ENCODE measurements at places on chromosomes 5 and 9. TPM values are rescaled to one million over a fixed set of nuclear protein-coding genes. Genes with fewer than 3 reads are reported as not detected.

DNA sequence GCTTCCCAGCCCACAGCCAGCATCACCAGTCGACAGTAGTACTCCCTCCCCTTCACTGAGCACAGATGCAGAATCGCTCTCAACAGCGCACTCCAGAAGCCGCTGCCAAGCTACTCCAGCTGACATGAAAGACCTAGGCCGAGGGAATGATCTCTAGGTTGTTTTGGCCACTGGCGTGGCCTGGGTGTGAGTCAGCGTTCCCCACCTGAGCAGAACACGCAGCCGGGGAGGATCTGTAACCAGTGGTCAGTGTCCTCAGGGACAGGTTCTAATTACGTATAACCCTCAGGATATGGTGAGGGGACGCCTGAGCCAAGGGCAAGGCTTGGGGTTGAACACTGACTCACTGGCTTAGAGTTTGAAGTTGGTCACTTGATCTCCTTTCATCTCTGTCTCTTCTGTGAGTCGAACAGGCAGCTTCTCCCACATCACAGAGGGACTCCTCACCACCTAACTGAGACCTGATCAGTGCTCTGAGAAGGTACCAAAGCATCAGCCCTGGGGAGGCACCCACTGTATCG lies 76.9 kb upstream of the IL17B start:
- peak; percentile 70 for DNase-seq

- peak; percentile 92 for DNase-seq
These were observed 290.0 kb downstream of the ACTL7B start for GRCh38 chr9:108565651-108566378.

- peak; percentile 3 for DNase-seq
These were observed 36.1 kb downstream of the TLE1 start for GRCh38 chr9:81653240-81653639.

GRCh38 chr5:153699035-153699434 lies 208.6 kb downstream of the GRIA1 start:
- DNase-seq: peak; percentile 20

GRCh38 chr5:98880151-98880550 lies 48.7 kb downstream of the CHD1 start:
- DNase-seq: no peak

DNA sequence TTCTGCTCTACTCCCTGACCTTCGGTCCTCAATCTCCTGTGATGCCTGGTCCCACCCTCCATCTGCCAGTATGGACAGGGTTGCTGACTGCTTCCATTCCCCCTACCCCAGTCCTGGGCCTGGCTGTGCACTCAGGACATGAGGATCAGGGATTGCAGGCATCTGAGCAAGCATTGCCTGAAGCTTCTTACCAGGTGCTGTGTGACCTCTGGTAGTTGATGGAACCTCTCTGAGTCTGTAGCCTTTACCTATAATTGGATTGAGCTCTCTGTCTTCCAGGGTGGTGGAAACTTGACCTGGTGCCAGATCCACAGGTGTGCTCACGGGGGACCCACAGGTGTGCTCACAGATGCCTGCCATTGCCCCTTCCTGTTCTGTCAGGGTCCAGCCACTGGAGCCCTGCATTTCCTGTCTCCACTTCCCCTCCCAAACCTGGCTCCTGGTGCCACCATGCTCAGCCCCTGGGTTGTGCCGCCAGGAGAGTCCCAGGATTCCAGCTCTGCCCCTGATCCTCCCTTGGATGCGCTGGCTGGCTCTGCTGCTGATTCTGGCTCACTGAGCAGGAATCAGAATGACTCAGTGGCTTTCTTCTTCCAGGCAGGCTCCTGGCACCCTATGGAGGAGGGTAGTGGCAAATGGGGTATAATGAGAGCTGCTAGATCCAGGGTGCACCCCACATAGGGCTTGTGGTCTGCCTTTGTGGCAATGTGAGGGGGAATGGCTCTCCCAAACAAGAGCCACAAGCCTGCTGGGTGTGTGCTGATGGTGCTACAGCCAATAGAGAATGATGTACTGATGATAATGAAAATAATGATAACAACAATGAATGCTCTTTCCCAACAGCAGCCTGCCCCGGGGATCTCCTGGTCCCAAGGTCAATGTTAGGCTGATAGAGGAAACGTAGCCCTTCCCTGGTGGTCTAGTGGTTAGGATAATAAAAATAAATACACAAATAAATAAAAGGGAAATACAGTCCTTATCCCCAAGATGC lies 35.2 kb upstream of the PSD2 start:
- DNase-seq: peak; percentile 36

GRCh38 chr9:77677957-77678535 lies 29.9 kb upstream of the GNA14 start:
- DNase-seq: no peak

DNA sequence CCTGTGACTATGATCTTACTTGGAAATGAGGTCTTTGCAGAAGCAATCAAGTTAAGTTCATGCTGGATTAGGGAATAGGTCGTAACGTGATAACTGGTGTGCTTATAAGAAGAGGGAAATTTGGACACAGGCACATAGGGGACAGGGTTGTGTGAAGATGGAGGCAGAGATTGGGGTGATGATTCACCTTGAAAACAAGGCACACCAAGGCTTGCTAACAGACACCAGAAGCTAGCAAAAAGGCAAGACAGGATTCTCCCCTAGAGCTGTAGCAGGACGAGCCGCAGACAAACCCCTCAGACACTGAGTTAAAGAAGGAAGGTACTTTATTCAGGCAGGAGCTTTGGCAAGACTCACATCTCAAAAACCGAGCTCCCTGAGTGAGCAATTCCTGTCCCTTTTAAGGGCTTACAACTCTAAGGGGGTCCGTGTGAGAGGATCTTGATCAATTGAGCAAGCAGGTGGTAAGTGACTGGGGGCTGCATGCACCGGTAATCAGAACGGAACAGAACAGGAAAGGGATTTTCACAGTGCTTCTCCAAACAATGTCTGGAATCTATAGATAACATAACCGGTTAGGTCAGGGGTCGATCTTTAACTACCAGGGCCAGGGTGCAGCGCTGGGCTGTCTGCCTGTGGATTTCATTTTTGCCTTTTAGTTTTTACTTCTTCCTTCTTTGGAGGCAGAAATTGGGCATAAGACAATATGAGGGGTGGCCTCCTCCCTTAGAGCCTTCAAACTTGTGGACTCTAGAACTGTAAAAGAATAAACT lies 57.5 kb upstream of the S1PR3 start:
- no peak for DNase-seq

DNA sequence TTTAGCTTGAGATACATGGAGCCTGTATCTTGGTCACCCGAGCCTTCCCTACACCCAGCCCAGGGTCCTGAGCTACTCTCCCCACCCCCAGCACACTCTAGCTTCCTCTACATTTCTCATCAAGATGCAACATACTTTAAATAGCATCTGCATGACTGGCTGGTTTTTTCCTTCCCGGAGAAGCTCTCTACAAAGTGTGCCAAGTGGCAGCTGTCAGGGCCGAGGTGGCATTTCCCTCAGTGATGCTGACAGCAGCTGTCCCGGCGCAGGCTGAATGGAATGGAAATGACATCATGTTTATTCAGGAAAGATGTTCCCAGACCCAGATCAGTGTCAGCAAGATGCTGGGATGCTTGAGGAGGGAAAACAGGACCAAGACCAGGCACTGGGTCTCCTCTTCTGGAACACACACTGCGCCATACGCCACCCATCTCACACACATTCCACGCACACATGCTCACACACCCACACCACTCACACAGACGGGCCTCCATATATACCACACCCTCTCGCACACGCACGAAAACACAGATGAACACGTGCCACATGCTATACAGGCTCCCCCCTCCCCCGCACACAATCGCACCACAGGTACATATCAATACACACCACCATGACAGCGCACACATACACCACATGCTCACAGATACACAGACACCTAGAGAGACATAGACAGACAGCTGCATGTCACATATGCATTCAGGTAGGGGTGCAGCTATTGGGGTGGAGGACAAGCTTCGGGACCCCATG lies 67.8 kb downstream of the LHX2 start:
- DNase-seq: peak; percentile 40

- no peak for DNase-seq
These were observed 6.3 kb upstream of the HAPLN1 start for GRCh38 chr5:83726912-83727311.

- no peak for DNase-seq
These were observed 11.2 kb upstream of the SET start for GRCh38 chr9:128677794-128678193.

- peak; percentile 60 for DNase-seq
These were observed 701 bp downstream of the PARP8 start for GRCh38 chr5:50667023-50667652.

DNA sequence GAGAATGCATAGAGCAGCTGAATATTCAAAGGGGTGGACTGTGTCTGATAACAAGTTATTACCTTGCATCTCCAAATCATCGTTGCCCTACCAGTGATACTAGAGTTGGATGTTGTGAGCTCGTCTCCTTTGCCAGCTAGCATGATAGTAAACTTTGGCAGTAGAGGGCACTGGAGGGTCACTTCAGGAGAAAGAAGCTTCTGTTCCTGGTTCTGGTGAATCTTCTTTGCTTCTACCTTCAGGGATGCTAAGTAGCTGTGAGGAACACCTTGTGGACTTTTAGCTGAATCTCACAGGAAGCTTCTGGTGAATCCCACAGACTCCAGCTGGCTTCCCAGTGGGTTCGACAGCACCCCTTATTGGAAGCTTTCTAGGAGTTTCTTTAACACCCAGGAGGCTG lies 626.6 kb upstream of the SGCD start:
- peak; percentile 4 for DNase-seq

GRCh38 chr5:162543437-162543836 lies 475.9 kb downstream of the GABRG2 start:
- no peak for DNase-seq

DNA sequence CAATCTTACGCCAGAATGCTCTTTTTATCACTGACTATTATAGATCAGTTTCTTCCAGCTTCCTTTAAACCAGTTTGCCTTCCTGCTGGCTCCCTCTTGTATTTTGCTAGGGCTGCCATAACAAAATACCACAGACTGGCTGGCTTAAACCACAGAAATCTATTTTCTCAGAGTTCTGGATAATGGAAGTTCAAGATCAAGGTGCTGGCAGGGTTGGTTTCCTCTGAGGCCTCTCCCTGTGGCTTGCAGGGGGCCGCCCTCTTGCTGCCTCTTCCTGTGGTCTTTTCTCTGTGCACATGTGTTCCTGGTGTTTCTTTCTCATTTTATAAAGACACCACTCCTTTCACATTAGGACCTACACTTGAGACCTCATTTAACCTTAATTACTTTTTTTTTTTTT lies 6.8 kb upstream of the FXN start:
- DNase-seq: no peak

DNA sequence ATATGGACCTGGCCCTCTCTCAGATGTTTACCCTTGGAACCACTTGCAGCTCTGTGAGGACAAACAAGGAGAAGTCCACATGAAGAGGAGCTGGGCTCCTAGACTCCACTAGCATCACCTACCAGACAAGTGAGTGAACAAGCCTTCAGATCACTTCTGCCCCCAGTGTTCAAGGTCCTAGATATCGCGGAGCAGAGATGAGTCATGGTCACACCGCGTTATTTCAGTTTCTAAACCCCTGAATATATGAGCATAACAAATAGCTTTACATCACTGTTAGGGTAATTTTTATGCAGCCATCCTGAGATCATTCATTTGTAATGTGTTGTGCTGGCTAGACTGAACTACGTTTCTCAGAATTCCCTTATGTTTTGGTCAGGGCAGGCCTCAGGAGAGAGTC lies 77.0 kb upstream of the DAP start:
- DNase-seq: no peak

- no peak for DNase-seq
These were observed 329.1 kb upstream of the ZNF608 start for GRCh38 chr5:125075567-125075966.

DNA sequence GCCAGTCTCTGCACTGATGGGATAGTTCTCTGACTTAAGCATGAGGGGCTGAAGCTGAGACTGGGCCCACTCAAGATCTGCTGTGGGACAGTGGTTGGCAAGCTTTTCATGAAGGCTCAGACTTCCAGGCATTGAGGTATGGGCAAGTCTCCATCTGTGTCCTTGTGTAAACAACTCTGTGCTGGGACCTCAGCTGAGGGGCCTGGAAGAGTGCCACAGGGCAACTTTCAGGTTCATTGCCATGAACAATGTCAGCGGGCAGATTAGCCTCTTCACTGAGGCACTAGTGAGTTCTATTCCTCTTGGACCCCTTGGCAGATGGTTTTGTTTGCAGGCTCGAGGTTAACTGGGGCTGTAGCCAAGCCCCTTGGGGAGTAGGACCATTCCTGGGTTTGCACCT lies 127.1 kb downstream of the MRPS30 start:
- no peak for DNase-seq

DNA sequence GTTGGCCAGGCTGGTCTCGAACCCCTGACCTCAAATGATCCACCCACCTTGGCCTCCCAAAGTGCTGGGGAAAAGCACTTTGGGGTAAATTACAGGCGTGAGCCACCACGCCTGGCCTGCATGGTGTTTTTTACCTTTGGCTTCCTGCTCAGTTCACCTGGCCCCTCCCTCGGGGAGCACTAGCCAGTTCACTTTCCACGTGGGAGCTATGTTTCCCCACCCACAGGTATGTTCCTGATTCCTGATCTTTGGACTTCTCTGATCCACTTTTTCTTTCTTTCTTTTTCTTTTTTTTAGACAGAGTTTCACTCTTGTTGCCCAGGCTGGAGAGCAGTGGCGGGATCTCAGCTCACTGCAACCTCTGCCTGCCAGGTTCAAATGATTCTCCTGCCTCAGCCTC lies 15.8 kb downstream of the DAB2IP start:
- no peak for DNase-seq

DNA sequence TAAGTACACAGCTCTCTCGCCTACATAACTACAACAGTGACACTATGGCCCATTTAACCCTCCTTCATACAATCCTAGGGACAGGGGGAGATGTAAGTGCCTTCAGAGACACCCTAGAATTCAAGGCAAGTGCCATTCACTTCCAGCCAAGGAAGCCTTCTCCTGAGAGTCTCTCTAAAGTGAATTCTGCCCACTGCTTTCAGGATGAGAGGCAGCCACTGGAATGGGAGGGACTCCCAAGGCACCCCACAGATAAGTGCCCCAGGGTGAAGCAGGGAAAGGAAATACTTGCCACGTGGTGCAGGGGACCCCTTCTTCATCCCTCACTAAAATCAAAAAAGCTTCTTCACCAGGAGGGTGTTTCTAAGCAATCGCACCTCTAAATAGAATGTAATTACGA lies 283.7 kb downstream of the ZNF608 start:
- no peak for DNase-seq

DNA sequence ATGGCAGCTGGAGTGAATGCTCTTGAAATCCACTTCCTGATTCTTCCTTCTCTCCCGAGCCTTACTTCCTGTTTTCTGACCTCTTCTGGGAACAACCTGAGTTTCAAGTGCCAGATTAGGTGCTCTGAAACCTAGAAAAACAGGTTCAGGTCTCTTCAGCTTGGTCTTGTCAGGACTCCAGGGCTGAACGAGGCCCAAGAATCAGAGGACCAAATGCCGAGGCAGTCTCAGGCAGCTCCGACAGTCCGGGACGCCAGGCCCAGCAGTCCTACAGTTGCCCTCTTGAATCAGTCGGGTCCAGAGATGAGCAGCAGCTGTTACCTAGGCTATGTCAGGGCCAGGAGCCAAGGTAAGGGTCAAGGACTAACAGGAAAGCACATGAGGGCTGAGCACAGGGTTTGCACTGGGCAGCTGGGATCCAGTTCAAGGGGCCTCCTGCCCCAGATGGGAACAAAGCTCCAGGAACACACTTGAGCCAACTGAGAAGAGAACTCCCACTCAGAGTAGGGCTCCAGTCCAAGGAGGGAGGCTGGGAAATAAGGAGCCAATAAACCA lies 38.3 kb upstream of the ADRA1B start:
- DNase-seq: no peak

ORM2 gene
- total RNA-seq: not detected

CCL27 gene
- 0.49 TPM for total RNA-seq

CPLANE1 gene
- 25.1 TPM for total RNA-seq

TSC1 gene
- 36.6 TPM for total RNA-seq

ACTBL2 gene
- total RNA-seq: 0.10 TPM

AIF1L gene
- total RNA-seq: 4.1 TPM

PAIP2 gene
- total RNA-seq: 108 TPM

SH2D3C gene
- not detected for total RNA-seq

SHB gene
- 29.6 TPM for total RNA-seq
